ENCODE measurements at places on chromosomes 12 and 14.

GRCh38 chr14:63357841-63358240 is 39.1 kb upstream of the GPHB5 start:
- DNase-seq = no peak

DNA sequence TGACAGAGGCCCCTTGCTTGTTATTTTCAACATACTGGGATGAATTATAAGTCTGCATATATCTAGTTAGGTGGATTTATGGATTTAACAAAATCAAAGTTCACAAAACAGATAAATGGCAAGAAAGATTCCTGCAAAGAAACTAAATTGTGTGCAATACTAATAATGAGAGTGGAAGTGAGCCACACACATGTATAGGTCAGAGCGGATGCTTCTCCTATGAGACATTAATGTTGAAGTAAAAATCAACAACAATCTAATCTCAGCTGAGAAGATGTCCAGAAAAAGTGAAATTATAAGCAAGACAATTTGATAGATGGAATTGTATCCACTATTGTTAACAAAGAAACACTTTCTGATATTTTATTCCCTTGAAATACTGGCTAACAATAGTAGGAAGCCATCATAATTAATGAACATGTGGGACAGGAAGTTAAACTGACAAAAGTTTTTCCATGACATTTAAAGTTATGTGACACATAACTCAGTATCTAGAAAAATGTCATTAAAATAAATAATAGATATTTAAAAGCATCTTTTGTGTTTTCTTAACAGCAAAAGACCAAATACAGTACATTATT is 39.7 kb downstream of the RAD51B start:
- DNase-seq = no peak

- no peak for DNase-seq
These were observed 67.6 kb downstream of the ARF6 start for GRCh38 chr14:49960453-49960852.

GRCh38 chr14:72565149-72565559 is 328.7 kb downstream of the DPF3 start:
- no peak for DNase-seq

- DNase-seq = no peak
These were observed 37.4 kb downstream of the GNPTAB start for GRCh38 chr12:101793401-101793800.

DNA sequence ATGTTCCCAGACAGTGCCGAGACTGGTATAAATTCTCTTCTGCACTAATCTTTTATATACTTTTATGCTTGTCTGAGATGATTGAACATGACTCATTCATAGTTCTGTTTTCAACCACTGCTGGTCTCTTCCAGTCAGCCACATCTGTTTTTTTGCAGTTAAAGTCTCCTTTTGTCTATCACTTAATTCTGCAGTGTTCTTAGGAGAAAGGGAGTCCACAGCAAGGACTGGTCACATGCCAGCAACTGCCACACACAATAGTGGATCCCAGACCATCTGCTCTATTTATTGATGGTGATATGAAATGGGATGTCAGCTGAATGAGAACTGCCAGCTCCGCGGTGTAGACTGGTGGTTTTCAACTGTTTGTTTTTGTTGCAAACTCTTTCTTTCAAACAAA is 379.8 kb downstream of the MED13L start:
- no peak for DNase-seq

DNA sequence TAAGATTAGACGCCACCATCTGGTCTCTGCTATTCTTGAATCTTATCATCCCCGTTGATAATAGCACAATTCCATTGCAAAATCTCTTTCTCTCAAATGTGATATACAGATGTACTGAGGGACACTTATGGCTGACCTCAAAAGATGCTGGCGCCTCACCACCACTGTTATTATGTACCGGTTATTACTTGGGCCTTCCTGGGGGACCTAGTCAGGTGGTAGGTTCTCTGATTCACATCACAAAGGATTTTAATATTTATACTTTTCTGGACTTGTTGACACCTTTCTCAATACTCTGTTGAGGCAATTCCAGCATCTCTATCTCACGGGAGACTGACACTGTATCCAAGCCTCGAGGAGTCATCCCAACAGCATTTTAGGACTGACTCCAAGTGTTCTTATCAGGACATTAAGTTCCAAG is 21.3 kb upstream of the FAM234B start:
- DNase-seq = no peak

Measured in stimulated activated naive CD8-positive, alpha-beta T cell treated with anti-CD3 and anti-CD28 coated beads, Interleukin-15, Interleukin-2, amounts not matched to agents 100 U/mL and 50 U/mL, for 24 hours (primary cell).